ENCODE measurements at places on chromosomes 12 and 14. TPM values are rescaled to one million over a fixed set of nuclear protein-coding genes. Genes with fewer than 3 reads are reported as not detected.

The KCNC2 gene
- total RNA-seq, result not detected

The CBX5 gene
- total RNA-seq, result 232 TPM

The KRT8 gene
- 168 TPM for total RNA-seq

The AKAP6 gene
- 7.3 TPM for total RNA-seq
